ENCODE measurements at places on chromosomes 16 and 17.

DNA sequence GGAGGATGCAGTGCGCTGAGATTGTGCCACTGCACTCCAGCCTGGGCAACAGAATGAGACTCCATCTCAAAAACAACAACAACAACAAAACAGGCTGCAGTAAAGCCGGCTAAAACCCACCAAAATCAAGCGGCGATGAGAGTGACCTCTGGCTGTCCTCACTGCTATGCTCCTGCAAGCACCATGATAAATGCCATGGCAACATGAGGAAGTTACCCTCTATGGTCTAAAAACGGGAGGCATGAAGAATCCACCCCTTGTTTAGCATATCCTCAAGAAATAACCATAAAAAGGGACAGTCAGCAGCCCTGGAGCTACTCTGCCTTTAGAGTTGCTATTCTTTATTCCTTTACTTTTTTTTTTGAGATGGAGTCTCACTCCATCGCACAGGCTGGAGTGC, 8.4 kb upstream of the LGALS3BP start:
- no peak for DNase-seq

DNA sequence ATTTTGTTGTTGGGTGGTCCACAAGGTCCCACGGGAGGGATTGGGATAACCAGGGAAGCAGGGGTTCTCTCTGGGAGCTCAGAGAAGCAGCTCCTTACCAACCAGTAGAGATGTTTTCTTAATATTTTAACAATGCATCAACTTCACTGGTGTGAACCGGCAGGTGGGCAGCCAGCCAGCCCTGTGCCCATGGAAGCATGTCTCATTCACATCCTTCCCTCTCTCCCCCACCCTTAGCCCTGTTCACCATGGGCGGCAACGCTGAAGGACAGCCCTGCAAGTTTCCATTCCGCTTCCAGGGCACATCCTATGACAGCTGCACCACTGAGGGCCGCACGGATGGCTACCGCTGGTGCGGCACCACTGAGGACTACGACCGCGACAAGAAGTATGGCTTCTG, 9.3 kb downstream of the MMP2 start:
- no peak for DNase-seq

DNA sequence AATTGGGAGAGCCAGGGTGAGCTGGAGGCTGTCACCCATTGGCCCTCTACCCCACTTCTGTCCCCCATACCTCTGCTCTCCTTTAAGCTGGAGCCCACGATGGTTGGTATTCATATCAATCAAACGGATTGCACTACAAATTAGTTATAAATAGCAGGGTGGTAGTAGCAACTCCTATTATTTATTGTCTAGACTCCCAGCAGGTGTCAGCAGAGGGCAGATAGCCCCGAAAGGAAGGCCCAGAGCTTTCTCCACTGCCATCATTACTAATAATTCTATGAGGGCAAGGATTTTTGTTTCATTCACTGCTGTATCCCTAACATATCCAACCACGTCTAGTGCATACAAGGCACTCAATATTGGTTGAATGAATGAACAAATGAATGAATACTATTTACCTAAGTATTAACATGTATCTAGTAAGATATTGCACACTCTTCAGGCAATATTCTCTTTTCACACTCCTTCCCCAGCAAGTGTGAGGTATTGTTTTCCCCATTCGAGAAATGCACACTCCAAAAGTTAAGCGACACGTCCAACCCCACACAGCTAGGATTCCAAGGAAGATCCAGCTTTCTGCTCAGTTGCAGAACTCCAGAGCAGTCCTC, 6.3 kb downstream of the C17orf50 start:
- DNase-seq: no peak

DNA sequence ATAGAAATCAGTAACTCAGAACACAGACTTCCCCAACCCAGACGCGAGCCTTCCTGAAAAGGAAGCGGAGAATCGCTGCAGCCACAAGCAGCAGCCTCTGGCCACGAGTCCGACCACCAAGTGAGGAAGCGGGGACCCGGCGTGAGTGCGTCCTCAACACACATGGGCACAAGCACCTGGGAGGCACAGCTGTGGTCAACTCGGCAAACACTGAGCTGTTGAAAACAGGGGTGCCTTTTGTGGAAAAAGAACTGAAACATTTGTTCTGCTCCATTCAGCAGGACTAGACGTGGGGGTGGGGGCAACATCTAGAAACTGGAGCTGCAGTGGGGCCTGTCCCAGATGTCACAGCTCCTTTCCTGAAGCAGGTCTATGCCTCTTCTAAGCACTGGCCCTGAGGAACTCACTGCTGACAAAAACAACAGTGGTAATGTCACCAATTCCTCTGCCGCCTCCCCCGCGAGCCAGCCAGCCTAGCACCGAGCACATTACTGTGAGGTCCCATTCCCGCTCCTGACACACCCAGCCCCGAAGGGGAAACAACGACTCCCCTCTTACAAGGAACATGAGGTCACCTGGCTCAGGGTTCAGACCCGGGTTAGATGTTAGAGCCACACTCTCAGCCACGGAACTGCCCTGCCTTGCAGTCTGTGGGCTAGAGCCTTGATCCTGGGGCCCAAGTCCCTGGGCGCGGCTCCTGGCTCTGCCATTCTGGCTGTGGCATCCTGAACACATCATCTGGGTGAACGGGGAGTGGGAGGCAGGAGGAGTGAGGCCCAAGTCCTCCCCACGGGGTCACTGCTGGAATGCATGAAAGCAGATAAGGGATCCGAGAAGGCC, 29.0 kb downstream of the KDM8 start:
- DNase-seq: no peak

- no peak for DNase-seq
Measured at GRCh38 chr16:83626676-83627075, 181.1 kb upstream of the HSBP1 start.

GRCh38 chr17:4579678-4580077, 4.7 kb upstream of the SMTNL2 start:
- DNase-seq: no peak

DNA sequence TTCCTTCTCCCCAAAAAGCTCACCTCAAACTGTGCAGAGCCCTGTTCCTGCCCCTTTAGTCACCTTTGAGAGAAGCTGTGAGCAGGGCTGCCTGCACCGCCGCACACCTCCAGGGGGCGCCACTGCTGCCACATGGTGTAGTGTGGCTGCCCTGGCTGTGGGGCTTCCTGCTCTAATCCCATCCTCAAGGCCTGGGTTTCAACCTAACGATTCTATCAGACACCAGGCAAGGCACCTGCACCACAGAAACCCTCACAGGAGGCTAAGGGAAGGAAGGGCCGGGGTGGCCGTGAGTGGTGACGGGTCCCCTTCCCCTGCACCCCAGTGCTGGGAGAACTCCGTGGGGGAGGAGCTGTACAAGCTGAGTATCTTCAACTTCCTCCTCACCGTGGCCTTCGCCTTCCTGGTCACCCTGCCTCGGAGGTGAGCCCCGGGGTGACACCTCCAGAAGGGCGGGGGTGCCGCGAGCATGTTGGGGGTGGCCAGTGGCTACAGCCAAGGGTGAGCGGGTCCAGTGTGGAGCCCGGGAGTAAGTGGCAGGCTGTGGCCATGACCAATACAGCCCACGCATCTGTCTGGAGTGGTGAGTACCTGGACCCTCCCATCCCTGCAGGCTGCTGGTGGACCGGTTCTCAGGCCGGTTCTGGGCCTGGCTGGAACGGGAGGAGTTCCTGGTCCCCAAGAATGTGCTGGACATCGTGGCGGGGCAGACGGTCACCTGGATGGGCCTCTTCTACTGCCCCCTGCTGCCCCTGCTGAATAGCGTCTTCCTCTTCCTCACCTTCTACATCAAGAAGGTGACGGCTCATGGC, 7.0 kb downstream of the TMC8 start:
- no peak for DNase-seq

DNA sequence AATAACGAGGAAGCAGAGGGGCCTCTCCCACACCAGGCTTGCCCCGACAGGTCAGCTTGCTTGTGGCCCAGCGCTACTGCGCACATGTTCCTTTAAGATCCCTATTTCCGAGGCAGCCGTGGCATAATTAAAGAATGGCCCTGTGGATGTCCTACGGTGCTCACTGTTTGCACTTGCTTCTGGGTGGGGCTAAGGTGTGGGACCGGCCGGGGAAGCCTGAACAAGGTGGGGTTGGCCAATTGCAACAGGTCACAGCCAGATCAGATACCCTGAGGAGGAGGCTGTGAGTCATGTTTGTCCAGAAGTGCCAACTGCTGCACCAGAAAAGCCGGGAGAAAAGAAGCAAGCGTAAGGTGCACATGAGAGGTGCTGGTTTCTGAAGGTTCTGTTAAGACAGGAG, 158.5 kb upstream of the CACNG5 start:
- DNase-seq: no peak

GRCh38 chr17:2094891-2095535, 40.1 kb downstream of the HIC1 start:
- no peak for DNase-seq

- no peak for DNase-seq
Measured at GRCh38 chr16:65905331-65905730, 461.2 kb upstream of the CDH5 start.

GRCh38 chr16:73610605-73611156, 562.8 kb upstream of the ZFHX3 start:
- no peak for DNase-seq

GRCh38 chr17:42964161-42964932, at the start of gene AARSD1:
Gene AARSD1 (minus strand): TSS chr17:42964454. CDS start chr17:42964440, 14 bp downstream.
- DNase-seq: peak; percentile 73

DNA sequence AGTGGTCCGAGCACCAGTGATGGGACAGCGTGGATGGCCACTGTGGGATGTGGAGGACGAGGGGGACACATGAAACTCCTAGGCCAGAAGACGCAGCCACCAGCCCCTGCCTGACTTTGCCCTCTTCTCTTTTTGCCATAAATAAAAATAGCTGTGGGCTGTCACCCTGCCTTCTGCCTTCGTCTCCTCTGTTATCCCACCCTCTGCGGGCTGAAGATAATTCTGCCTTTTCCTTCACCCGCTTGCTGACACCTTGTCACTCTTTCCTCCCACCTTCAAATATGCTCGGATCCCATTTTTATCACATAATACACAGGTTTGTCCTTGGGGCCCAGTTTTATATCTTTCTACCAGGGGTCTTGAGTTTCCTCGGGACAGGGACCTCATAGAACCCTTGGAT, 87.6 kb upstream of the CIBAR2 start:
- DNase-seq: no peak

GRCh38 chr16:66366433-66367299, at the start of gene CDH5:
Gene CDH5 (plus strand): TSS chr16:66366691. CDS start chr16:66379338, 12,647 bp downstream.
- DNase-seq: no peak

DNA sequence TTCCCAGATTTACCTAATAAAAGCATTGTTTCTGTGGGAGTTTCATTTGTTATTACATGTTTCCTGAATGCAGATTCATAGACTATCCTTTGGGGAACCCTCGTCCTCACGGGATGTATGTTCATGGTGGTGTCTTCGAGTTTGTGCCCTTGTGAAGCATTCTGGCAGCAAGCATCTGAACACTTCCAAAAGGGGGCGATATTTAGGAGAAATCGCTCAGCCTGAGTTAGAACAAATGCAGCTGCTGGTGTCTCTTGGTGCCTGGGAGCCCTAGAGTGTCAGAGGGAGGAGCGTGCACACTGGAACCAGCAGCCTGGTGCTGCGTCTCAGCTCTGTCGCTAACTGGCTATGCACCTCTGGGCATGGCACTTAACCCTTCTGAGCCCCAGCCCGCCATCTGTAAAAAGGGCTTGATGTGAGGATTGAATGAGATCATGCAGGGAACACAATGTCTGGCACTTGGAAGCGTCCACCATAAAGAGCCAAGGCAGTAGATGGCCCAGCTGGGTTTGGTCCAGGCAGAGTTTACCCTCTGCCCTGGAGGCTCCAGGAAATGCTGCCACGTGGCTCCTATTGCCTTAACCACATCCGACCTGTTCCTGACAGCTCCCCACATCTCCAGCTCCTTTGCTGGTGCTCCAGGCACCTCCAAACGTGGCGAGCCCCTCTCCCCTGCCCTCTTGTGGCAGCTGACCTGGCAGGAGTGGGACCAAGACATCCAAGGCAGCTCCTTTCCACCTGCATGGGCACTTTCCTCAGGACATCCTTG, 25.0 kb upstream of the C16orf78 start:
- DNase-seq: no peak

DNA sequence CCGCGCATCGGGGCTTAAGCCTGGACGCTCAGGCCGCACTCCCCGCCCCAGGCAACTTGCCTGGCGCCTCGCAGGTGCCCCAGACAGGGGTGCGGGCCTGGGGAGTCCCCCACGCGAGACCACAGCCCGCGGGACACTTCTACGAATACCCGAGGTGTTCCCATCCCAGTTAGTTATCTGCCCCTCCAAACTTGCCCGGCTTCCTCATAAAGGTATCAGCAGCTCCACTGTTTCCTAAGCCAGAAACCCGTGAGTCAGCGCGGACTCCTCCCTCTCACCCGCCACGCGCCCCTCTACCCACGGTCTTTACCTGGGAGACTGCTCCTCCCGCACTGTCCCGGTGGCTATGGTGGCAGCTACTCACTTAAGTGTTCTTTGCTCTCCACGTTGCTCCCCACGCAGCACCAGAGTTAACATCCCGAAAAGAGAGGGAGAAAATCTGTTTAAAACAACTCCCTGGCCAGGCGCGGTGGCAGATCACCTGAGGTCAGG, 1.0 kb upstream of the CREBBP start:
- no peak for DNase-seq

- DNase-seq: no peak
Measured at GRCh38 chr17:6278376-6278775, 156.5 kb downstream of the AIPL1 start.

DNA sequence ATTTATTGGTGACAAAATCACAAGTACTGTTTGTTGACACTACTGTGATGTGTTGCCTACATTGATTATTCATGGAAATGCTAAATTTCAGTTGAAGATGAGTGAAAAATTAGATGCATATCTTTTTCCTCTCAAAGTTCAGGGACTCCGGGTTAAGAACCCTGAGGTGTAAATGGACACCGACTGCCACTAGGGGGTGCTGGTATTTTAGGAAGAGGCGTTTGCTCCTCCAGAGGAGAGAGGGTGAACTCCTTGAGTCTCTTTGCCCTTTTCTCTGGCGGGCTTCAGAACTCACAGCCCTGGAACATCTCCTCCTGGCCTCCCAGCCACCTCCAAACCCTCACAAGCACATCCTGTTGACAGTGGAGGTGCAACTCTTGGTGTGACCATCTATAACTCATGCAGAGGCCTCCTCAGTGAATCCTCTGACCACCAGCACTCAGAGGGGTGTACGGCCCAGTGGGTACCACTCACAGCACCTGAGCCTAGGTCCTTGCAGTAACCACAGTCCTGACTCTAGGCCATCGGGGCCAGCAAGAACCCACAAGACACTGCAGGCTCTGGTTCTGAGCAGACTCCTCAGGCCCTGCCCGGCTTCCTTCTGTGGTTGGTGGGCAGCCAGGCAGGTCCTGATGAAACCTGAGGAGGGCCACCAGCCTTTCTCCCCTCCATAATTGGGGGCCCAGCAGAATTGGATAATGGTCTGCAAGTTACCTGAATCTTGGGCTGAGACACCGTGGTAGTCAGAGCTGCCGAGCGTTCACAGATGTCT, 26.2 kb upstream of the PIK3R5 start:
- peak; percentile 39 for DNase-seq

- DNase-seq: no peak
Measured at GRCh38 chr16:88301886-88302285, 80.9 kb upstream of the ZNF469 start.

GRCh38 chr17:40978575-40979151, 5.5 kb downstream of the KRT40 start:
- DNase-seq: no peak

GRCh38 chr17:29610395-29610794, 12.3 kb downstream of the CORO6 start:
- DNase-seq: no peak

GRCh38 chr16:87575027-87575804, 27.1 kb upstream of the JPH3 start:
- DNase-seq: no peak

- no peak for DNase-seq
Measured at GRCh38 chr17:3003296-3004149, 59.9 kb downstream of the OR1D5 start.
